ENCODE measurements at places on chromosomes 2 and 18.

DNA sequence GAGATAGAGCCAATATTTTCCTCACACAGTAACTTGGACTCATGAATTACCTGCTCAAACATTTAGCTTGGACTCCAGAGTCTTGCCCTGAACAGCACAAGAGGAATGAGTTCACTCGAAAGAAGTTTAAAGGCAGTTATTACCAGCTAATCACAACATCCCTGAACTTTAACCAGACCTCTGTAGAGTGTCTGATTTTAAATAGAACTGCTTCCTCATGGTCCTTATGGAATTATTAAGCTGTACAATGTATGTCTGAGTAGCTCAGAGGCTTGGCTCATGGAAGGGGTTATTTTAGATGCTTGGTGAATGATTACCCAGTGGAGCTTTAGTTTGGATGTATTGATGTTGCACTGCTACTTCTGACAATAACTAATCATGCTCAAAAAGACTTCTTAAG lies 183.1 kb downstream of the FMNL2 start:
- no peak for DNase-seq

DNA sequence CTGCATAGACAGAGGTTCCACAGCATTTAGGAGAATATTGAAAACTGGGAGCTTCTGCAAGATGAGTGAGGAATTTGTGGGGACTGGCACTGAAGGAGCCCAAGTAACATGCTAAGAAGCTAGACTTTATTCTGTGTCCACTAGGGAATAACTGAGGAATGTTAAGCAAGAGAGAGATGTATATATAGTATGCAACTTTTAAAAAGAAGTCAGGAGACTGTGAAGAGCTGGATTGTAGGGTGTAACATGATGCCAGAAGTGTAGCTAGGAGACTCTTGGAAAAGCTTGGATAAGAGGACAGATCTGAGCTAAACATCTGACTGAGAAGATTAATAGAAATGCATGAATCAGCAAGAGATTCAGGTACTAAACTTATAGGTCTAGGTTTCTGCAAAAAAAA lies 270.6 kb upstream of the MMADHC start:
- DNase-seq, result no peak

DNA sequence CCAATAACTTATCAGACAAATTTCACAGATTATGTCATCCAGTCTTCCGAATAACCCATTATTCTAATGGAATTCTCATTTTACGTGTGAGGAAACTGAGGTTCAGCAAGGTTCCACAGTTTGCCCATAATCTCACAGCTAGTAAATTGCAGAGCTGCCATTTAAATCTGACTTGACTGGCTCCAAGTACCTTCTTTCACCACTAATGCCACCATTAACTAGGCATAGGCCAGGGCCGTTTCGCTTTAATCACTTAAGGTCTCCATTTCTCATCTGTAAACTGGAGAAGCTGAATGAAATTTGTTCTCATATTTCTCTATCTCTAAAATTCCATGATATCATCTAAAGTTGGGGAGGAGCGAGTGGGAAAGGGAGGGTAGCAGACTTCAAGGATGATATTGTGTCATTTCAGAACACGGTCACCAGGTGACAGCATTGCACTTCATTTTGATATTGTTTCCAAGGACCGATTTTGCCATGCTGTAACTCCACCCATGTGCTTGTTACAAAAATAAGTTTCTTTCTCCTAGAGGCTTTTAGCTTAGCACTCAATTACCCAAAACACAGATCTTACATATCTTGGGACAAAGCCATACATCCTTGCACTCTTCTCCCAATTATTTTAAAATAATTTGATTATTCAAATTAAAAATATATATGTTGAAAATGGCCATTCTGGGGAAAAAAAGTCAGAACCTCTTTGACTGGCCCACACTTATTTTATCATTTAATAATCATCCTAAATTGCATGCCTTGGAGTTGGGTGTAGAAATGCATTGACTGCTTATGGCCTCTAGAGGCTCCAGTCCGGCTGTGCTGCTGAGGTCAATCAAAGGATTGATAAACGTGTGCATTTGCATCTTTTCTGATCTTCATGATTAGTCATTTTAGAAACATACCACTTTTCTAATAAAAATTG lies 123.8 kb downstream of the AKAIN1 start:
- no peak for DNase-seq

DNA sequence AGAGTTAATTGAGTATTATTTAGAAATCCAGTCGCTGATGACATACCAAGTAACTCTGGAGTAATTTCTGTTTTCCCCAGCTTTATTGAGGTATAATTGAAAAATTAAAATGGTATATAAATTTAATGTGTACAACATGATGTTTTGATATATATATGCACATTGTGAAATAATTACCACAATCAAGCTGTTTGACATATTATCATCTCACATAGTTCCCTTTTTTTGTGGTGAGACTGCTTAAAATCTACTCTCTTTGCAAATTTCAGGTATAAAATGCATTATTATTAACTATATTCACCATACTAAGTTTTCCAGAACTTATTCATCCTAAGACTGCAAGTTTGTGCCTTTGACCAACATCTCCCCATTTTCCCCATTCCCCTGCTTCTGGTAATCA lies 25.0 kb upstream of the SPAG16 start:
- DNase-seq, result no peak

DNA sequence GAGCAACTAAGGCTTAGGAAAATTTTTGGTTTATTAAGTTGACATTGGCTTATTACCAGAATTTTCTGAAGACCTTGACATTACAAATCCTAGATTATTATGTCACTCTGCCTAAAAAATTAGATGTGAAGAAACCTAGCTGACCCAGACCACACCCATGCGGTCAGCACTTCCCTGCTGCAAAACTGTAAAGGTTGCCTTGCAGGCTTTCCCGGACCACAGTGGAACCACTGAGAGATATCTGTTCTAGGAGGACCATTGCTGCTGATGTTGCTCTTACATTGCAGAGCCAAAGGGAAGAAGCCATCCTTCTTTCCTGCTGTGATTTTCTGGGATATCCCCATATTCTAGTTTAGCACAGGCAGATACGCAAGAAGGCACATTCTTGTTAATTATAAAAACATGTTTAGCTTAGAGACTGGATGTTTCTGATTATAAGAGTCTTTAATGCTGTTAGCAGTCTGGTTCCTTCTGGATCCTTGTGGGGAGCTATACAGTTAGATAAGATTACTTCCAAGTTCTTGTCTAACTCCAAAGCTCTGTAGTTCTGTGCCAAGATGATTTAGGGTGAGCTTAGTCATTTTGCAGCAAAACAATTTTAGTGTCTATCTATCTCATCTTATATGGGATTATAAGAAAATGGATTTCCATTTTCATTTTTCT lies 70.2 kb downstream of the AOX1 start:
- no peak for DNase-seq

DNA sequence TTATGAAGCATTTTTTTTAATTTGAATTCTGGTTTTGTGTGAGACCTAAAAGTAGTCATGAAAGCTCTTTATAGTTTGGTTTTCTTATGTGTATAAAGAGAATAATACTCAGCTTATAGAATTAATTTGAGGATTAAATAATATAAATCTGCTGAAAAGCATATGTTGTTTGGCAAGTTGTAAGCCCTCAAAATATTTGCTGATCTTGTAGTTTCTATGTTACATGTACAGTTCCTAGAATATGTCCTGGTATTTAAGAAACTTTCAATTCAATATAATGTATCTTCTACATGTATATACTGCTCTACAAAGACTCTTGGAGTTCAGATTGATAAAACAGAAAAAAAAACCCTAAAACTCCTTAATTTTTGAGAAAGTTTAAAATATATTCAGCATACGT lies 605.5 kb upstream of the FAM98A start:
- no peak for DNase-seq

GRCh38 chr18:45228796-45229388 lies 386.4 kb upstream of the SLC14A2 start:
- no peak for DNase-seq

- DNase-seq, result no peak
Measured at GRCh38 chr2:191113761-191114160, 37.0 kb downstream of the STAT4 start.

DNA sequence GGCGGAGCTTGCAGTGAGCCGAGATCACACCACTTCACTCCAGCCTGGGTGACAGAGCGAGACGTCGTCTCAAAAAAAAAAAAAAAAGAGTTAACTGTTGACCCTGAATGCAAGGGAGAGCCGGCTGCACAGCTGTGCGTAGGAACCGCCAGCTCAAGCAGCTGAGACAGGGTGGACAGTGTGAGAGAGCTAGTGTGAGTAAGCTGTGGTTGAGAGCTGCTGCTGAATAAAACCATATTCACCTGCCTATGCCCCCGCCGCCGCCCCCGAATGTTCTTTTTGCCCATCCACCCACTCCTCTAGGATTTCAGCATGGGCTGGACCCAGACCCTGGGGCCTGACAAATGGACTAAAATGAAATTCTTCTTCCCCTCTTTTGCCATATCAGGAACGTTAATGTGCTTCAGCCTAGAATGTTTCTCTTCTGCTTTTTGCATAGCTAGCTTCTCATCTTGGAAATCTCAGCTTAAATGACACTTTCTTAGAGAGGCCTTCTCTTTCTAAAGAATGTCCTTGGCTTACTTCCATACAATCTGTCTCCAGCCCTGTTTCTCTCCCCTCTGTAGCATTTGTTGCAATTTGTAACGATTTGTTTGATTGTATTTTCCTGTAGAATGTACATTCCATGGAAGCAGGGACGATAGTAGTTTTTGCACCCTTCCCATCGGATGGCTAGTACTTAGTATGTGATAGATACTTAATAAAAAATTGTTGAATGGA lies 142.7 kb downstream of the KLHL14 start:
- no peak for DNase-seq

DNA sequence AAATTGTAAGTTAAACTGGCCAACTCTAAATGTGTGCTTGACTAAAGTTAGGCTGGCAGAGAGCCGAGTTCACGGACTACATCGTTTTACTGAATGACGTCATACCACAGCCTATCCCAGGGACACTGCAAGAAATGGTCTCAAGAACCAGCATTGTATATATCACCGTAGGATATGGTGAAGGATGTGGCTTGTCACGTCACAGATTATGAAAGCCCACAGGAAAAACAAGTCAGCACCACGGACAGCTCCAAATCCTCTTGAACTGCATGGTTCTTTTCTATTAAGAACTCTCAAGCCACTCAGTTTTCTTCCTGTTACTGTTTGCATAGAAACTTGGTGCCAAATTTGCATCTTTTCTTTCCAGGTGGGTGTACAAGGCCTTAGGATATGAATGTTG lies 85.1 kb upstream of the ACAA2 start:
- peak; percentile 38 for DNase-seq

- no peak for DNase-seq
Measured at GRCh38 chr2:48734576-48735303, 20.8 kb downstream of the LHCGR start.

- DNase-seq, result no peak
Measured at GRCh38 chr2:53695575-53695974, 72.0 kb upstream of the CHAC2 start.

DNA sequence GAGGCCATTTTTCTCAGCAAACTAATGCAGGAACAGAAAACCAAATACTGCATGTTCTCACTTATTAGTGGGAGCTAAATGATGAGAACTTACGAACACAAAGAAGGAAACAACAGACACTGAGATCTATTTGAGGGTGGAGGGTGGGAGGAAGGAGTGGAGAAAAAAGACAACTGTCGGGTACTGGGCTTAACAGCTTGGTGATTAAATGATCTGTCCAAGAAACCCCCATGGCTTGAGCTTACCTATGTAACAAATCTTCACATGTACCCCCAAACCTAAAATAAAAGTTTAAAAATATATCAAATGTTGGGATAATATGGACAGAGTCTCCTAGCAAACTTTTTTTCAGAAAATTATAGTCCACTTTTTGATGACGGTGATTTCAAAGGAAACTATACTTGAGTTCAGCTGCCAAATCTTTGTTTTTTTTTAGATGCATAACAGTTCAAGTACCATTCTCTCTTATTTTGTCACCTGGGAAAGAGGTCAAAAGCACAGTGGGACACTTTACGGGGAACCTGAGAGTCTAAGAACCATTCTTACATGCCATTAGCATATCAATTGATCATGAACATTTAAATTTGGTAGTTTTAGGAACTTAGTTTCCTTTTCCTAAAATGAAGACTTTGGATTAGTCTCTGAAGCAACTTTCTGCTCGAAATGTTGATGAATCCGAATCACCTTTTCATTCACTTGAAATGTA lies 835.0 kb downstream of the NRXN1 start:
- no peak for DNase-seq

GRCh38 chr2:201904538-201905420 lies 98.4 kb downstream of the CDK15 start:
- no peak for DNase-seq

DNA sequence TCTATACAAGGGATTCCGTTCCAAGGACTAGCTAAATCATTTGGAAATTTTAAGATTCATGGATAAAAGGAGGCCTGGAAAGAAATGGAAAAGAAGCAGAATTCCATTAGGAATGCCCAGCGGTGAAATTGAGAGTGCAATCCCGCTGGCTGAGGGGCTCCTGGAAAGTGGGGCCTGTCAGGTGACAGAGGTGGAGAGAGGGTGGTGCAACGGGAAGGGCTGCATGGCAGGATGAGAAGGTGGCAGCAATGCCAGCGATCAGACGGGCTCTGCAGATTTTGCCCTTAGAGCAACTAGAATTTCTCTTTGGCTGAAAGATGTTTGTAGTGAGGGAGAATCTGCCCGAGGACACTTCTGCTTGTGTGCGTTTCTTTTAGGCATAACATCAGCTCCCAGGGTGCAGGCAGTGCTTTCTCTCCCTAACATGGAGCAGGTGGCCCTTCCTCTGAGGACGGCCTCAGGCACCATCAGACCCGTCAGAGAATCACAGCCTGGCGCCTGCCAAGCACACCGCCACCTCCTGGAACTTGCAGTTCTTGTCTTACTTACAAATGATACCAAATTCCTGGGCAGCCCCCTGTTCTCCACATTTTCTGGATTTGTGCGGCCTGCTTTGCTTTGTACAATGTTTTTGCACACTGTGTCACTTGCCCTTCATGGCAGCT lies 261.6 kb downstream of the NDUFA10 start:
- no peak for DNase-seq

DNA sequence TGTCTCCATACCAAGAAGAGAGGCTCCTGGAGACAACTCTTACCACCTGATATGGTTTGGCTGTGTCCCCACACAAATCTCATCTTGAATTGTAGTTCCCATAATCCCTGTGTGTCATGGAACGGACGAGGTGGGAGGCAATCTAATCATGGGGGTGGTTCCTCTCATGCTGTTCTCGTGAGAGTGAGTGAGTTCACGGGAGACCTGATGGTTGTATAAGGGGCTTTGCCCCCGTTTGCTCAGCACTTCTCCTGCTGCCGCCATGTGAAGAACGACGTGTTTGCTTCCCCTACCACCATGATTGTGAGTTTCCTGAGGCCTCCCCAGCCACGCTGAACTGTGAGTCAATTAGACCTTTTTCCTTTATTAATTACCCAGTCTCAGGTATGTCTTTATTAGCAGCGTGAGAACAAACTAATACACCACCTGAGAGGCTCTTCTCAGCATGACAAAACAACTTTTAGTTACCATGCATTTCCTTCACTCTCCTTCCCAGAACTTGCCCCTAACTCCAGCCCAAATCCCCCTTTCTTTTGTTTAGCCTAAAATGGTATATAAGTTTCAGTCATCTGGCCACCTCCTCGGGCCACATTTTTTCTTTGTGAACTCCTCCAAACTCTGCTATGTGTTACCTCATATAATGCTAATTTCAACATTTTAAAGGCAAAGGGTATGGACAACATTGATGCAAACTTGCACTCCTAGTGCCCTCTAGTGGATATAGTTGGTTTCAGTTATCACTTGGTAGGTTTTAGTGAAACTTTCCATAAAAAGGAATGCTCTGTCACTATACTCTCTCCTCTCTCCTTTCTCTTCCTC lies 58.6 kb upstream of the SLC25A52 start:
- DNase-seq, result peak; percentile 19

- no peak for DNase-seq
Measured at GRCh38 chr2:229849073-229849472, 72.7 kb downstream of the TRIP12 start.

All from immature natural killer cell (primary cell).